Kidney (tissue), 22 donors: ENCODE measurements at places on chromosomes 5 and 9. TPM values are rescaled to one million over a fixed set of nuclear protein-coding genes. Genes with fewer than 3 reads are reported as not detected.

DNA sequence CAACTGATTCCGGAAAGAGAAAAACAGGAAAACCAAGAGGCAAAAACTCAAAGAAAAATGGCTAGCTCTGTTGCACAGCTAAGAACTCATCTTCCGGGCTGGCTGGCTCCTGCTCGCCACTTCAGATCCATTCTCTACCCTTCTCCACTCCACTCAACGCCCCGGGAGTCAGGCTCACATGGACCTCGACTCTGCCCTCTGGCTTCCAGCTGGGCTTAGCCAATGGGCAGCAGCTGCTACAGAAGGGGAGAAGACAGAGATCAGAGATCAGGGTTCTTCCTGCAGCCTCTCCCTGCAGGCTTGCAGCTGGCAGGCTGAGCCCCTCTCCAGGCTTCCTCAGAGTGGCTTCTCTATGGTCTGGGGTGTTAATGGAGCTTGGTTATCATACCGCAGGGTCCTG is 187.5 kb downstream of the MED10 start:
- no peaks in the 10 kb centered on the region for H3K27me3 ChIP-seq
- DNase-seq = no peak
- no peaks in the 10 kb centered on the region for H3K4me1 ChIP-seq
- no peaks in the 10 kb centered on the region for H3K36me3 ChIP-seq
- H3K27ac ChIP-seq = no peak overlapping the region

DNA sequence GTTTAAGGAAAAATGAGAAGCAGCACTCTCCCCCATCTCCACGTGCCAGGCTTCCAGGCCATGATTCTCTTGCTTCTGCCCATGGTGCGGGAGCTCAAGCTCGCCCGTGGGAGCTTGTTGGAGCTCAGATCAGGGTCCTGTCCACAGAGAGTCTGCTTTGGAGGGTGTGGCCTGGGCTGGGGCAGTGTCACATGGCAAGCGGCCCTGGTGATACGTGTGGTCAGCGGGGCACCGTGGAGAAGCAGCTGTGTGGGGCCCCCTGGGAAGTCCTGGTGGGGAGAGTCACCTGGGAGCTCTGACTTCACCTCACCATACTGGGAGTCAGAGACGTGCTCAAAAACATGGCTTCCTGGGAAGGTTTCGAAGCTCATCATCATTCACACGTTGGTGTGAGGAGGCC is 275.3 kb downstream of the GADD45G start:
- no peaks in the 10 kb centered on the region for H3K4me1 ChIP-seq
- no peaks in the 10 kb centered on the region for H3K36me3 ChIP-seq
- DNase-seq = no peak
- H3K27me3 ChIP-seq = no peaks in the 10 kb centered on the region
- no peak overlapping the region for H3K27ac ChIP-seq

DNA sequence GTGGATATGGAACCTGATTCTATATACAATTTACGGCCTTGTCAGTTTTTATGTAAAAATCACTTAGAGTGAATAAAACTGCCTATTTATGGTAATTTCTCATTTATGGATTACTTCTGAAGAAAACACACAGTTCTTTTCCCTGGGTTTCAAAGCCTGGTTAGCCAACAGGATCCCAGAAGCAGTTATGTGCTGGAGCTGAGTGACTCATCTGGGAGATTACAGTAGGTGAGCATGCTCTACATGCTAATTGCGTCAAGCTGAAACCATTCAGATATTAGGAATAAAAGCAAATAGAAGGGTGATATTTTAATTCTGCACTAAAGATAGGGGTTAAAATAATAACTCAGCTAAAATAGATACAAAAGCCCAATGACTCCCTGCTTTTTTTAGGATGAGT is 47.8 kb downstream of the PDE4D start:
- H3K36me3 ChIP-seq = no peaks in the 10 kb centered on the region
- no peak overlapping the region for H3K27ac ChIP-seq
- no peaks in the 10 kb centered on the region for H3K27me3 ChIP-seq
- no peak overlapping the region for H3K4me3 ChIP-seq

- no peak for DNase-seq
- H3K4me1 ChIP-seq = no peaks in the 10 kb centered on the region
- H3K36me3 ChIP-seq = no peaks in the 10 kb centered on the region
Measured at GRCh38 chr5:58773744-58774441, 191.0 kb downstream of the RAB3C start.

Gene BRD8
- 32.1 TPM for polyA plus RNA-seq

- peak; percentile 79 for DNase-seq
- no peaks in the 10 kb centered on the region for H3K36me3 ChIP-seq
- peak within 1 kb of the TSS; percentile 81 for H3K4me3 ChIP-seq
- no peaks in the 10 kb centered on the region for H3K27me3 ChIP-seq
- H3K27ac ChIP-seq = peak within 1 kb of the TSS; percentile 60
- H3K4me1 ChIP-seq = no peaks in the 10 kb centered on the region
Measured at GRCh38 chr5:75611311-75612225, at the start of gene ANKDD1B. Gene ANKDD1B (plus strand): TSS chr5:75611453. CDS start chr5:75611635, 182 bp downstream.

DNA sequence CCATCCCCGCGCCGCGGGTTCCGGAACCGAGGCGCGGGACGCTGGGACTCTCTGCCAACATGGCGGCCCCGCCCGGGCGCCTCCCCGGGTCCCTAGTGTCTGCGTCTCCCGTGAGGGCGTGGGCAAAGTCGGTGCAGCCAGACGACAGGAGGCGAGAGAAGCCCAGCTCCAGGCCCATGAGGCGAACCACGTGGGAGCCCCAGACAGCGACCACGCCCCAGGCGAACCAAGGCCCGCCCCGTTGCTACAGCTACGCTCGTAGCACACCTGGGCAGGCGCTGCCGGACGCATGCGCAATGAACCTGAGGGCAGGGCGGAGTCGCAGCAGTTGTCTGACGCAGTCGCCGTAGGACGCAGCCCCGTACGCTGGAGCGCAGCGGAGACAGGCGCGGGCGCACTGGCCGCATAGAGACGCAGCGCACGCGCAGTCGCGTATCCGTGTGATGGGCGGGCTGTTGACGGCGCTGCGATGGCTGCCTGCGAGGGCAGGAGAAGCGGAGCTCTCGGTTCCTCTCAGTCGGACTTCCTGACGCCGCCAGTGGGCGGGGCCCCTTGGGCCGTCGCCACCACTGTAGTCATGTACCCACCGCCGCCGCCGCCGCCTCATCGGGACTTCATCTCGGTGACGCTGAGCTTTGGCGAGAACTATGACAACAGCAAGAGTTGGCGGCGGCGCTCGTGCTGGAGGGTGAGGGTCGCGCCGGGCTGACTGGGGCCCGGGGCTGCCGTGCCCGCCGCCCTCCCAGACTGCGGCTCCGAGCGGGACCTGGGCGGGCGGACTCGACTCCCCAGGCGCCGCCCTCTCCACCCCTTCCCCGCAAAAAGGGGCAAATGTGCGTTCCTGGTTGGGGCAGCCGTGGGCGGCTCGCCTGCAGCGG is at the start of gene MAN1B1:
TSS of gene MAN1B1 (plus strand) at position 455 of the 878 bp plus-strand sequence. CDS start at position 470, 15 bp downstream.
- peak within 1 kb of the TSS; percentile 64 for H3K4me3 ChIP-seq
- DNase-seq = peak; percentile 100
- H3K4me1 ChIP-seq = peaks cover 9% of the 10 kb centered on the region
- H3K36me3 ChIP-seq = peaks cover 2% of the 10 kb centered on the region

GRCh38 chr5:143605403-143606005 is 202.0 kb upstream of the NR3C1 start:
- H3K4me1 ChIP-seq = no peaks in the 10 kb centered on the region

Gene GLRA1
- not detected for polyA plus RNA-seq
